ENCODE measurements at places on chromosomes 2 and 18.

DNA sequence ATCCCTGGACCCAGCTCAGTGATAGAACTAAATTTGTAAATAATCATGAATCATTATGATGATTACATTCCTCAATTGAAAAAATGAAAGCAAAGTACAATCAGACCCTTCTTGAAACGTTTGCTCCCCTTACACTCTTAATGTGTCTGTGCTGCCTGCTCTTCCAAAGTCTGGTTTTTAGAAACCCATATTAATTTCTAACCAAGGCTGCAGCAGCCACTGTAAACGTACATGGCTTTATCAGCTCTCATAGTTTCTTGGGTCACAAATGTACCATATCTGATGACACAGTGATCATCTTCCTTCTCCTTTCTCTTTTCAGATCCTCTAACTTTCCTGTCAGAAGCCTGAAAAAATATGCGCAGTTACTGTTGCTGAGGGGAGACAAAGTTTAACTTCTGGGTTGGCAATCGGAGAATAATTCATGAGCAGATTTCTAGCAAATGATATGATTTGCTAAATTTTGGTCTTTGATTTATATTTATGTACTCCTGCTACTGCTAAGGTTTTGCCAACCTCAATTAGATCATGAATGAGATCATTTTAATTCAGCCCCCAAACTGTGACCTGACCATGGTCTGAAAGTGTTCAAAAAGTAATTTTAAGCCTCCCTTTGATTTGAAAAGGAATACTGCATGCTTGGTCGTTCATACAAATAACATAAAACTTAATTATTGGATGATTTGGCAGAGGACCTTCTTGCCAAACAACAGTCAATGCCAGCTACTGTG, 12.3 kb downstream of the ZEB2 start:
- no peak for DNase-seq

- no peak for DNase-seq
Observed at GRCh38 chr2:209495855-209496585, 72.2 kb downstream of the MAP2 start.

GRCh38 chr2:128228894-128229293, 89.8 kb downstream of the HS6ST1 start:
- no peak for DNase-seq

- DNase-seq: no peak
Observed at GRCh38 chr2:204046145-204046544, 109.6 kb downstream of the ICOS start.

- no peak for DNase-seq
Observed at GRCh38 chr2:120352696-120353590, 7.0 kb downstream of the INHBB start.

GRCh38 chr2:232506709-232507108, 13.5 kb upstream of the PRSS56 start:
- DNase-seq: no peak

DNA sequence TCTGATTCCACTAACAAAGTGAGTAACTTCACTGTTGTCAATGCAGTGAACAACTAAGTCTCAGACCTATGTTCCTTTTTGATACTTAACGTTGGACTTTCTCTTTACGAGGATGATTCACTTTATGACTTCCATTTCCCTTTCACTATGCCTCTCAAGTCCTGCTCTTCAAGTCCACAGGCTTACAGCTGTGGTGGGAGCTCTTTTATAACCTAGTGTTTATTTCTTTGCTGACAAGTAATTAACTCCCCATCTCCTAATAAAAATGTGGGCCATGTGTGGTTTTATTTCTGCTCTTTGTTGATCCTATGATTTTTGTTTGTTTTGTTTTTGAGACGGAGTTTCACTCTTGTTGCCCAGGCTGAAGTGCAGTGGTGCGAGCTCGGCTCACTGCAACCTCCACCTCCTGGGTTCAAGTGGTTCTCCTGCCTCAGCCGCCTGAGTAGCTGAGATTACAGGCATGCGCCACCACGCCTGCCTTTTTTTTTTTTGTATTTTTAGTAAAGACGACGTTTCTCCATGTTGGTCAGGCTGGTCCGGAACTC, 142.1 kb downstream of the USP34 start:
- no peak for DNase-seq

DNA sequence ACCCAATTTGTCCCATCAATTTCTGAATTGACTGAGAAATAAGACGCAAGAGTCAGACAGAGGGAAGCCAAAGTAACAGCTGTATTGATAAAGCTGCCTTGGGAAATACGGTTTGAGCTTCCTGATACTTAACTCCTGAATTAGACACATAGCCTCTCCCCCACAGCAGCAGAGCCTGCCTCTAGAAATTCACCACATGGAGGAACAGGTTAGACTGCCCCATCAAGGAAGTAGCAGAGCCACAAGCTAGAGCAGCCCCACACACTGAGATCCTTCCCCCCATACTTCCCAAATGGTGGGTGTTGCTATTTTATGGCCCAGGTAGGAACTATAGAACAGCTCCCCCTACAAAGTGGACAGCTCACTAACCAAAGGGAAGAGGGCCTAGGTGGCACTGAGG, 220.0 kb downstream of the SMAD2 start:
- no peak for DNase-seq

GRCh38 chr2:62415518-62415917, 90.5 kb downstream of the TMEM17 start:
- DNase-seq: no peak

GRCh38 chr18:74013955-74014354, 133.7 kb downstream of the FBXO15 start:
- no peak for DNase-seq

DNA sequence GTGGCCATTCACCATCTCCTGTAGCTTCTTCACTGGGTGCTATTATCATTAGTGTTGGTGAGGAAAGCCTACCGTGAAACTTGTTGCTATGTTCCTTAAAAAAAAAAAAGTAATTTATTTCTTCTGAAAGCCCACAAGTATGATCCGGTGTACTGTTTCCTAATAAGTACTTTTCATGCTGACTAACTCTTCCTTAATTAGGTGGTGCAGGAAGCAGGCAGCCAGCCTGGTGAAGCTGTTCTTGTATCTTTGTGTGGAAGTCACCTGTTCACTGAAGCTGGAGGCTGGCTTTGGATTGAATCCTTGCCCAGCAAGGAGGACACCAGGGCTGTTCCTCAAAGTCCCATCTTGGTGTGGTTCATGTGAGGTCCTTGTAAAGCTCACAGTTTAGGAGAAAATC, 321.7 kb upstream of the THSD7B start:
- DNase-seq: no peak

DNA sequence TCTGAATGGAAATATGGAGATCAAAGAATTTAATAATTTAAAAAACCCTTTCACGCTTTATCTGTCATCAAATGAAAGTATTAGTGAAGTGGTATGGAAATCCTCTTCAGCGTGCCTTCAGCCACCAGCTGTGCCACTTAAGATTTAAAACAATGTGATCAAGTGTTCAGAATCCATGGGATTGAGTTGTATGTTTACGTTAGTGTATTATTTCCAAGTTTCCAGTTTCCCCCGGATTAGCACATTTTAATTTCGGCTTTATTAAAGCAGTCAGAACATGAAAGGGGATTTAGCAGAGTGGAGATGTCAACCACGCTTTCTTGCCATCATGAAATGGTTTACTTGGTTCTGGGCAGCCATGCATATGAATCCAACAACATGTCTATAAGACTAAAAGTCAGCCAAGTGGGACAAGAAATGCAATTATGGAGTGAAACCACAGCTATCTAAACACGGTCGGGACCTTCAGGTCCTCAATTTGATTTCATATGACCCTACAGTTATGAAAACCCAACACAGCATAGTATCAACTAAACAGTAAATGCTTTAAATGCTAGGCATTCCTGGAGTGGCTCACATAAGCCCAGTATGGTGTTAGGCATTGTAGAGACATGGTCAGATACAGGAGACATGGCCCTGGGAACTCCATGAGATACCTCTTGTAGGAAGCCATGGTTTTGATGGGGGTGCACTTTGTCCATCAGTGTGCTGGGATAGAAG, 224.9 kb upstream of the EPAS1 start:
- no peak for DNase-seq

GRCh38 chr2:178761759-178762371, 45.4 kb downstream of the TTN start:
- peak; percentile 34 for DNase-seq

DNA sequence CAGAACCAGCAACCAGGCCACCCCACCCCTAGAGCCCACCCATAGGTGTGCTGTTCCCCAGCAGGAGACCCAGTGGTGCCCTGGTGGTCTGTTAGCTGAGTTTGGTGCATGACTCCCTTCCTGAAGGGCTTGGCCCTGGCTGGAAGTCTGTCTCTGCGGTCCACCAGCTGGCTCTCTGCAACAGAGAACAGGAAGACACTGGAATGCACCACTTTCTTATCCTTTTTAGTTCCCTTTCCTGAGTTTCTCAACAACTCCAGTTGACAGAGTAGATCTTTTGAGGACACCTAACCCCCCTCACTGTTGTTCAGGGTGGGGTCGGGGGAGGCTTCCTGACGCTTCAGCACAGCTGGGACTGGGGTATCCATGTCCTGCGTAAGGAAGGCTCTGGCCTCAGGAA, 11.9 kb upstream of the RPL37A start:
- DNase-seq: no peak

DNA sequence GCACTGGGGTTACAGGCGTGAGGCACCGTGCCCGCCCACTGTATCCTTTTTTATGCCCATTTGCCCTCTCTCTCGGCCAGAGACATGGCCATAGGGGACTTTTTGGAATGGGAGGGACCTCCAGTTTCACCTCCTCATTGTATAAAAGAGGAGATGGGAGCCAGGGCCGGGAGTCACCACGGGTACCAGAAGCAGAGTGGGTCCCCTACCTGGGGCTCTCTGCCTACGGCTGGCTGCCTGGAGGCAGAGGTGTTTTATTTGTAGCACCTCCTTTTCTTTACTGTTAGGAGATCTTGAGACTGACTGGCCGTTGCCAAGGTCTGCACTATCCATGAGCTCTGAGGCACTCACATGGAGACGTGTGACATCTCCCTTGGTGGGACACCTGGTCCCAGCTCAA, 162.8 kb downstream of the LDLRAD4 start:
- no peak for DNase-seq

DNA sequence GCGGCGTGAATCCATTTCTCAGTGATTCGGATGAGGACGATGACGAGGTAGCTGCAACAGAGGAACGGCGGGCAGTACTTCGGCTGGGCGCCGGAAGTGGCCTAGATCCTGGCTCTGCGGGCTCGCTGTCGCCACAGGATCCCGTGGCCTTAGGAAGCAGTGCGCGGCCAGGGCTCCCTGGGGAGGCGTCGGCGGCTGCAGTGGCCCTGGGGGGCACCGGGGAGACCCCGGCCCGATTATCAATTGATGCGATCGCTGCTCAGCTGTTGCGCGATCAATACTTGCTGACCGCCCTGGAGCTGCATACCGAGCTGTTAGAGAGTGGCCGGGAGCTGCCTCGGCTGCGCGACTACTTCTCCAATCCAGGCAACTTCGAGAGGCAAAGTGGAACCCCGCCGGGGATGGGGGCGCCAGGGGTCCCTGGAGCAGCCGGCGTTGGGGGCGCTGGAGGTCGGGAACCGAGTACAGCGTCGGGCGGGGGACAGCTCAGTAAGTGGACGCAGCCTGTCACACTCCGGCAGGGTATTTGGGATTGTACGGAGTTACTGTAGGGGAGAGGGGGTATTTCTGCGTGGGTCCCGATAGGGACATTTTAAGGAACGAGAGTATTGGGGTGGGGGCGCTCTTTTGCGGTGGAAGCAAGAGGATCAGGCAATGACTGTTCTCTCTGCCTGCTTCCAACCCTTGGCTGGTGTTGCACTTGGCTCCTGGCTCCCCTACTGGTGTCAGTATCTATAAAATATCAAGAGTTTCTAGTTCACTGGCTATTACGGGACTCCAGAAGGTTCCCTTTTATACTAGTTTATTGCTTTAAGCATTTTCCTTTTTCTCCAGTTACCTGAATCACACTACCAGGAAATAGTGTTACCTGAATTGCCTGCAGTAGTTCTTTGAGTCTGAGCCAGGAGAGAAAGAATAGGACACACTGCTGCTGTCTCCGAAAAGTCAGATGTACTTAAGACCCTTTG, 772 bp downstream of the RELCH start:
- peak; percentile 46 for DNase-seq

- no peak for DNase-seq
Observed at GRCh38 chr2:74554820-74555531, 456 bp downstream of the DOK1 start.

GRCh38 chr2:101855776-101856175, 136.0 kb upstream of the IL1R2 start:
- DNase-seq: no peak

DNA sequence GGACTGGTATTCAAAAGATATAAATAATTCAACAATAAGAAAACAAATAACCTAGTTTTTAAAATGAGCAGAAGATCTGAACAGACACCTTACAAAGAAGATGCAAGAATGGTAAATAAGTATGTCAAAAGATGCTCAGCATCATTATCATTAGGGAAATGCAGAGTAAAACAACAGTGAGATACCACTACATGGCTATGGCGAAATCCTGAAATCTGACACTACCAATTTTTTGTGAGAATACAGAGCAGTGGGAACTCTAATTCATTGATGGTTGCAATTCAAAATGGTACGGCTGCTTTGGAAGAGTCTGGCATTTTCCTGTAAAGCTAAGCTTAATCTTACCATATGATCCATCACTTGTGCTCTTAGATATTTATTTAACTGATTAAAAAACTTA, 151.8 kb downstream of the UBR3 start:
- no peak for DNase-seq

- DNase-seq: no peak
Observed at GRCh38 chr2:139077099-139077737, 297.0 kb upstream of the NXPH2 start.

DNA sequence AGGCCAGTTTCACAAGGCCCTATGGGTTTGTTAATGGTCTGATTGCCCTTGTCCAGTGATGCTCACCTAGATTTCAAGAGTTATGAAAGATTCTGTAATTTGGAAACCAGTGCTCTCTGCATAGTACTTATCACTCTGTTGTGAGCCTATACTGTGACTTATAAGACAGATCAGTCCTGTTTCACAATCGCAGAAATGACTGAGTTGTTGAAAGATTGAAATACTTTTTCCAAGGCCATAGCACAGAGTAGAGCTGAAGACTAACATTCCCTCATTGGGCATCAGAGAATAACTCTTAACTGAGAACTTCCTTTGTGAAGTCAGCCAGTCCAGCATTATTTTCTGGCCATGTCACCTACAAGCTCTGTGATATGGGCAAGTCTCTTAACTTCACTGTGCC, 44.0 kb downstream of the CCDC85A start:
- no peak for DNase-seq

- DNase-seq: peak; percentile 13
Observed at GRCh38 chr2:202009019-202009481, 24.6 kb upstream of the FZD7 start.

DNA sequence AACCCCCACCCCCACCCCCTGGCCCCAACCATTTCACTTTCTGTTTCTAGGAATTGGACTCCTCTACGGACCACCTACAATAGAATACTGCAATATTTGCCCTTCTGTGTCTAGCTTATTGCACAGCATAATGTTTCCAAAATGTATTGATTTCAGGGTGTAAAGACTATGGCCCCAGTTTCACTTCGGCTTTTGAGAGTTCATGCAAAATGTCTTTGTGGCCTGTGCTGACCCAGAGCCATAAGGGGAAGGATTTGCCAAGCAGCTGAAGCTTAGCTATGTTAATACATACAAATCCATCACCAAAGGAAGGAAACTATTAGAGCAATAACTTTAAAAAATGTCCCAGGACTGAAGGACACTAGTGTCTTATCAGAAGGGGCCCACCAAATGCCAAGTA, 11.2 kb upstream of the ATP9B start:
- no peak for DNase-seq

- peak; percentile 61 for DNase-seq
Observed at GRCh38 chr2:157413326-157414035, 30.4 kb downstream of the CYTIP start.
